ENCODE measurements at places on chromosomes 4 and X. TPM values are rescaled to one million over a fixed set of nuclear protein-coding genes. Genes with fewer than 3 reads are reported as not detected.

- no peak for DNase-seq
- no peaks in the 10 kb centered on the region for H3K27me3 ChIP-seq
- H3K36me3 ChIP-seq = no peaks in the 10 kb centered on the region
- H3K27ac ChIP-seq = no peak overlapping the region
- H3K4me1 ChIP-seq = no peaks in the 10 kb centered on the region
Observed at GRCh38 chrX:13605611-13606010, 36.2 kb downstream of the EGFL6 start.

- H3K4me1 ChIP-seq = peaks cover 6% of the 10 kb centered on the region
- no peaks in the 10 kb centered on the region for H3K36me3 ChIP-seq
- no peaks in the 10 kb centered on the region for H3K27me3 ChIP-seq
Observed at GRCh38 chr4:140748171-140748570, 8.0 kb downstream of the TBC1D9 start.

GRCh38 chrX:20789103-20789502 lies 522.4 kb upstream of the RPS6KA3 start:
- no peaks in the 10 kb centered on the region for H3K4me1 ChIP-seq
- no peaks in the 10 kb centered on the region for H3K36me3 ChIP-seq
- no peak overlapping the region for H3K27ac ChIP-seq
- H3K27me3 ChIP-seq = no peaks in the 10 kb centered on the region
- no peak for DNase-seq

DNA sequence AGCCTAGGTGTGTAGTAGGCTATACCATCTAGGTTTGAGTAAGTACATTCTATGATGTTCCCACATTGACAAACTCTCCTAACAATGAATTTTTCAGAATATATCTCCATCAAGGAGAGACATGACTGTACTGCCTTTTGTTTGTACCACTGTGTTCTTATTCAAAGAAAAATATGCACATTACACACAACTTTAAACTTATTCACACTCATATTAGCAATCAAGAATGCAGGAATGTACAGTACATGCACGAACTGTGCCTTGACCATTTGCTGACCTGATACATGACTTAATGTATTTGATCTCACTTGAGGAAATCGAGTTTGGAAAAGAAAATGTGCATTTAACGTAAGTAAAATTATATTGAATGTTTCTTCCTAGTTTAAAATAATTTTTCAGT lies 525.1 kb upstream of the AGA start:
- no peaks in the 10 kb centered on the region for H3K4me1 ChIP-seq
- no peak for DNase-seq
- no peaks in the 10 kb centered on the region for H3K27me3 ChIP-seq
- no peaks in the 10 kb centered on the region for H3K36me3 ChIP-seq
- H3K4me3 ChIP-seq = no peak overlapping the region
- no peak overlapping the region for H3K27ac ChIP-seq

GRCh38 chr4:154998284-154998683 lies 210.2 kb upstream of the NPY2R start:
- H3K27ac ChIP-seq = no peak overlapping the region
- no peaks in the 10 kb centered on the region for H3K27me3 ChIP-seq

DNA sequence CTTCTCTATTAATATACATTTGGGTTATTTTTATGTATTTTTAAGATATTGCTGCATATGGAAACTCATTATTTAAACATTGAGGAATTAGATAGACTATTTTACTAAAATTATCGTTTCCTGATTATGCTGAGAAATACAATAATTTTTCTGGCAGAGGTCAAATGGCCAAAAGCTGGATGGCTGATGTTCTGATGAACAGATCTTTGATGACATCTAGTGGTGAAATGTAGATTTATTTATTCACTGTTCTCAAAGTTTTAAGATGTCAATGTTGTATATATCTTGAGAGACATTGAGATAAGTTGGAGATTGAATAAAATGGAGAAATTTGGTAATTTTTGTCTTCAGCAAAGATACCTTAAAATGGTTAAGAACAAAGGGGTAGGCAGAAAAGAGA lies 96.2 kb downstream of the UGT8 start:
- DNase-seq = no peak
- H3K27ac ChIP-seq = no peak overlapping the region
- H3K4me3 ChIP-seq = no peak overlapping the region
- H3K36me3 ChIP-seq = no peaks in the 10 kb centered on the region

GRCh38 chr4:109215506-109215905 lies 87.0 kb downstream of the COL25A1 start:
- H3K27ac ChIP-seq = no peak overlapping the region
- H3K36me3 ChIP-seq = no peaks in the 10 kb centered on the region
- no peak overlapping the region for H3K4me3 ChIP-seq
- H3K4me1 ChIP-seq = no peaks in the 10 kb centered on the region
- H3K27me3 ChIP-seq = no peaks in the 10 kb centered on the region

DNA sequence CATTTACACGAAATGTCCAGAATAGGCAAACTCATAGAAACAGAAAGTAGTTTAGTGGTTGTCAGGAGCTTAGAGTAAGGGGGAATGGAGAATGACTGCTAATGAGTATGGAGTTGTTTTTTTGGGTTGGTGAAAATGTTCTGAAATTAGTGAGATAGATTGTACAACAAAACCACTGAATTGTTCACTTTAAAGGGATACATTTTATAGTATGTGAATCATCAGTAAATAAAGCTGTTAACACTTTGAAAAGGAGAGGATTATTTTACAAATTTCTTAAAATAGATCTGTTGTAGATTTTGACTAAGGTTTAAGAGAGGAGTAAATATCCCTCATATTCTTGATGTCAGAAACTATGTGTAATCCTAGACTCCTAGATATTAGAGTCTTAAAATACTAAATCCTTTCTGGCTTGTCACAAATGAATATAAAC lies 82.7 kb downstream of the RAPGEF2 start:
- no peaks in the 10 kb centered on the region for H3K36me3 ChIP-seq
- no peak overlapping the region for H3K4me3 ChIP-seq
- H3K4me1 ChIP-seq = peaks cover 21% of the 10 kb centered on the region
- H3K27ac ChIP-seq = no peak overlapping the region

- DNase-seq = no peak
- peak overlapping the region; percentile 33 for H3K4me3 ChIP-seq
- no peaks in the 10 kb centered on the region for H3K27me3 ChIP-seq
- H3K36me3 ChIP-seq = no peaks in the 10 kb centered on the region
Observed at GRCh38 chr4:168817370-168817769, 192.7 kb downstream of the CBR4 start.

DNA sequence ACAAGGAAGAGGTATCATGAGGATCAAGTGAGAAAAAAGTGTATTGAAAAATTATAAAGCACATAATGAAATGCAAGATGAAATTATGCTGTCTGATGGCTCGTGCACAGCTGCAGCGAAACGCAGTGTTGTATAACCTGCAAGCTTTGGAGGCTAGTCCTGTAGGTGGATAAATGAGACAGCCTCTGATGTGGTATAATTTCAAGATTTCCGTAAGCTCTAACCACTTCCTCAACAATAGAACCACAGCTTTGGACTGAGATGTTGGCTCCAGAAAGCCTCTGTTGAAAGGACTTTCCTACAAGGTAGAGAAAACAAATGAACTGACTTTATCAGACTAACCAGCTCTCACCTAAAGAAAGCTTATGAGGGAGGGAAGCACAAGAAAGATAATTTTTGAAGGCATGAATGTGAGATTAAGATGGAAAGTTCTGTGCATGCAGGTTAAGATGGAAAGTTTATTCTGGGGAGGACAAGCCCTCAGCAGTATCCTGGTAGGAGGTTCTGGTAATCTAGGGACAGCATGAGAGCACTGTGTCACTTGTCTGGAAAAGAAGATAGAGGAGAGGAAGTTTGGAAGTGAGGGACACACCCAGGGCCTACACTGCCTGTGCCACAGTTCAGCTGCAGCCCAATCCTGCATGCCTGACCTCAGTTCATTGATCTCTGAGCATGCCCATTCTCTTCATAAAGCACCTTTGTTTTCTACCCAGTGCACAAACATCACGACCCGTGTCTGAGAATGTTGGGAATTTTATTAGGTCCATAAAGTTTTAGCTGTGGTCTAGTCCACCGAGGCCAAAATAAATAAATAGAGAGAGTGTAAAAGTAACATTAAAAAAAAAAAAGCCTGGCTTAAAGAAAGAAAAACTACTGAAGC lies 161.5 kb upstream of the SFRP2 start:
- no peak overlapping the region for H3K27ac ChIP-seq
- H3K36me3 ChIP-seq = no peaks in the 10 kb centered on the region
- H3K27me3 ChIP-seq = no peaks in the 10 kb centered on the region
- H3K4me3 ChIP-seq = no peak overlapping the region
- no peak for DNase-seq
- no peaks in the 10 kb centered on the region for H3K4me1 ChIP-seq

- no peak for DNase-seq
- no peak overlapping the region for H3K4me3 ChIP-seq
- H3K4me1 ChIP-seq = no peaks in the 10 kb centered on the region
- no peaks in the 10 kb centered on the region for H3K27me3 ChIP-seq
- no peak overlapping the region for H3K27ac ChIP-seq
Observed at GRCh38 chr4:33881176-33881575, 2363.1 kb downstream of the ARAP2 start.

- DNase-seq = no peak
- no peak overlapping the region for H3K27ac ChIP-seq
- H3K27me3 ChIP-seq = peaks cover 5% of the 10 kb centered on the region
- H3K36me3 ChIP-seq = no peaks in the 10 kb centered on the region
- H3K4me1 ChIP-seq = peaks cover 7% of the 10 kb centered on the region
- no peak overlapping the region for H3K4me3 ChIP-seq
Observed at GRCh38 chr4:47926667-47927258, 12.4 kb upstream of the NFXL1 start.

DNA sequence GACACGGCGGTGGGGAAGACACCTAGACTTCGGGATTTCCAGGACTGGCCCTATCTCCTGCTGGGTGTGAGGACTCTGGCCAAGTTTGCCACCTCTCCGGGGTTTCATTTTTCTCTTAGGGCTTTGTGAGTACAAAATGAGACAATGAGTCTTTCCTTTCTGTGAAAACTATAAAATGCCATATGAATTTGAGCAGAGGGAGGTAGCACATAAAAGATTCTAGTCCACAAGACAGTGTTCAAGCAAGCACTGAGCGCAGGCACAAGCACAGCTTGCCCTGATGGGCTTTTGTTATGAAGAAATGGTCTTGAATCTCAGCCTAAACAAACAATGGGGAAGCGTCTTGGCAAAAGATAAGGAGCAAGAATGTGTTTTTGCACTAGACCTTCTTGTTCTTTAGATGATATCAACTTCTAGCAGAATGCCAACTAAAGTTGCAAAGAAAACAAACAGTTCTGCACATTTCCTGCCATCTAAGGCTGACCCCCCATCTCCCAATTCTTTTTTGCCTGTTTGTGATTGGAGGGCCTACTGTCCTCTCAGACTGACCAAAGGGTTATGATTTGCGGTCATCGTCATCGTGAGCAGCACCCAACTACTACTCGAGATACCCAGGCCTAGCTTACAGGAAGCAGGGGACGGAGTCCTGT lies 73.0 kb upstream of the ZNF518B start:
- no peaks in the 10 kb centered on the region for H3K4me1 ChIP-seq
- no peak overlapping the region for H3K4me3 ChIP-seq
- no peak for DNase-seq

DNA sequence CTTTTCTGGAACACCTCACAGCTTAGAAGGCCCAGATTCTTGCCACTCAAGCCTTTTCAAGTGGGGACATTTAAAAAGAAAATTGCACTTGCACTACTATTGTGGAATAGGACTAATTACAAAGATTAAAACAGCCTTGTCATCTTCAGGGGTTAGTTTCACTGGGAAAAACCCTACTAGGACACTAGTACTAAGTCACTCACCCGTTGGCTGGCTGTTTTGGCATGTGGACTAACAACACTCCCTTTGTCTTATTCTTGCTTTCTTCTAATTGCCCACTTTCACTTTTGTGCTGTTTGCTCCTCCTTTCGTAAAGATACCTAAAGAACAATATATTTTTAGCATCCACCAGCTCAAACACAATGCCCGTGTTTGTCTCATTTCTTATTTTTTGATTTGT lies 200.9 kb upstream of the MID1 start:
- H3K4me1 ChIP-seq = peaks cover 4% of the 10 kb centered on the region
- H3K36me3 ChIP-seq = no peaks in the 10 kb centered on the region
- no peak for DNase-seq
- H3K4me3 ChIP-seq = no peak overlapping the region
- no peaks in the 10 kb centered on the region for H3K27me3 ChIP-seq

DNA sequence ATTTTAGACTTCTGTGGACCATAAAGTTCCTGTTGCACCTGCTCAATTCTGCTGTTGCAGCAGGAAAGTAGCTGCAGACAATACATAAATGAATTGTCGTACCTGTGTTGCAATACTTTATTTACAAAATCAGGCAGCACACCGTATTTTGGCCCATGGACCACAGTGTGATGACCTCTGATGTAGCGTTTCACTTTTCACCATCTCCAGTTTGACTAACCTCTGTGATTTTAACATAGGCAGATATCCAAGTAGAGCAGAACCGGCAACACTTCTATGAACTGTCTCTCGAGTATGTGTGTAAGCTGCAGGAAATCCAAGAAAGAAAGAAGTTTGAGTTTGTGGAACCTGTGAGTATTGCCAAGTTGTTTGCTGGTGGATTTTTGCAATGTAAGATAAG lies 132.7 kb downstream of the ARHGAP10 start:
- DNase-seq = no peak
- no peak overlapping the region for H3K4me3 ChIP-seq
- H3K27ac ChIP-seq = peak overlapping the region; percentile 81
- peaks cover 72% of the 10 kb centered on the region for H3K4me1 ChIP-seq
- no peaks in the 10 kb centered on the region for H3K36me3 ChIP-seq

GRCh38 chr4:122041312-122041711 lies 89.5 kb upstream of the TRPC3 start:
- no peak overlapping the region for H3K4me3 ChIP-seq
- H3K27me3 ChIP-seq = no peaks in the 10 kb centered on the region
- H3K27ac ChIP-seq = no peak overlapping the region
- DNase-seq = no peak

DNA sequence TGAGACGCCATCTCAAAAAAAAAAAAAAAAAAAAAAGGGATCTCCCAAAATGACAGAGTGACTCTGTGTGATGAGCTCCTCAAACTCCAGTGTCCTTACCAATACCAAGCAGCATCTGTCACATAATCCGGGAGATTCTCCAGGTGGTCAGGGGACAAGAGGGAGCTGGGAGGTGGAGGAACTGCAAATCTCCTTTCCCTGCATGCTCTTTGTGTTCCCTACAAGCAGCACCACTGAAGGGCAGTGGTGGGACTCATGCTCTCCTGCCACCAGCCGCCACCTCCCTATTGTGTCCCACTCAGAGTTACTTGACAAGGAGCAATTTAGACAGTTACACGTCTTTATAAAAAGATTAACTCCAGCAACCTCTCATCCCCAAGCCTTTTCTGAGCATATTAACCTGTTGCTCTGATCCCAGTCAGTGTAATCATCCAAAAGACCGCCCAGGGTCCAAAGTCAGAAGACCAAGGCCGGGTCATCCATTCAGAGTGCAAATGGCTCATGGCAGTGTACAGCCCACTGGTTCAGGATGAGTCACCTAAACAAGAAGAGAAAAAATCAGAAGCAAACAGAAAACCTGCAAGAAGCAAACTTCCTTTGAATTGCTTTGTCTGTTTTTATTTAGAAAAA lies 23.6 kb downstream of the MGST2 start:
- H3K27me3 ChIP-seq = no peaks in the 10 kb centered on the region
- no peak overlapping the region for H3K27ac ChIP-seq
- H3K4me3 ChIP-seq = no peak overlapping the region
- no peaks in the 10 kb centered on the region for H3K36me3 ChIP-seq

Gene TSPAN5
- 11.3 TPM for total RNA-seq

Gene SASH3
- 1.7 TPM for total RNA-seq

Gene CXCL10
- total RNA-seq = not detected

Gene SLC2A9
- 5.8 TPM for total RNA-seq

Gene G3BP2
- total RNA-seq = 141 TPM

Gene PCDH10
- total RNA-seq = 1.9 TPM

Gene DAPP1
- 1.1 TPM for total RNA-seq

Gene GUCY1B1
- 61.1 TPM for total RNA-seq

Gene RHOH
- 1.4 TPM for total RNA-seq

Gene ADH6
- total RNA-seq = not detected

Measured in sigmoid colon (tissue), 7 donors.